ENCODE measurements at places on chromosomes 2 and 18.

DNA sequence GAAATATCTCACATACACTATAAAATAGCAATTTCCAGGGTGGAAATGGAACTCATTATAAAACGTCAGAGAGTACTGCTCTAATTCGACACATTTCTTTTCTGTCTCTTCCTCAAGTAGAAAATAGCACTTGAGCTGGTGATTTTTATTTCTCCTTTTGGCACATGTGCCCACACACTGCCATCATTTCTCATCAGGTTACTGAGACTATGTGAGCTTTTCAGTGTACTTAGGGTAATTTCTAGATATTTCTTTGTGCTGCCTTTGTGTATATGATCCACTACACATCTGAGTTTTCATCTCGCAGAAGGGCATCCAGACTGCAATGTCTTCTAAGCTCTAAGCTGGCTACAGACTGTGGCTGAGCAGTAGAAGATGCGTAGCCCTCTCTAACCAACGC, 62.1 kb upstream of the PGAP1 start:
- DNase-seq, result no peak

GRCh38 chr18:35756506-35757117, 175.1 kb downstream of the GALNT1 start:
- peak; percentile 27 for DNase-seq

DNA sequence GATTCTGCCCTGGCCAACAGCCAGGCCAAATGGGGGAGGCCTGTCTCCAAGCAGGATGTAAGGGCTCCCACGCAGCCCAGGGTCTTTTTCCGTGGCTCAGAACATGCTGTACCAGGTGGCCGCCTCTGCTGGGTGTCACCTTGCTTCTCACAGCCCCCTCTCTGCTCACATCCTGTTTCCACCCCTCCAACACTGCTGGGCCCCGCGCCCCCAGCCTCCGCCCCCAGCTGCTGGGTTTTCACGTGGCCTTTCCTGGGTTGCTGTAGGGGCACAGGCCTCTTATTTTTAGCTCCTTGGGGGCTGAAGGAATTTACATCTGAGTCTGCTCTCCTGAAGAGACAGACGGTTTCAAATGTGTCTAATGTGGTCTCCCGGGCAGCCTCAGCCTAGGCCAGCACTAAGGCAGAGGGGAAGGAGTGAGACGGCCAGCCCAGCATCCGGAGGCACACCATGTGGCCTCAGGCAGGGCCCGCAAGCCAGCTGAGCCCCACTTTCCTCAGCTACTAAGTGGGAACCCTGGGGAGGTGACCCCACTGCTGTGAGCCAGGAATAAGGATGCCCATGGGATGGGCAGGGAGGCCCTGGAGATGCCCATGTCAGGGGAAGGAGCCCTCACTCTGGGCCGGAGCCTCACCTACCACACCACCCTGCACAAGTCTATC, 18.7 kb upstream of the DUSP2 start:
- no peak for DNase-seq

DNA sequence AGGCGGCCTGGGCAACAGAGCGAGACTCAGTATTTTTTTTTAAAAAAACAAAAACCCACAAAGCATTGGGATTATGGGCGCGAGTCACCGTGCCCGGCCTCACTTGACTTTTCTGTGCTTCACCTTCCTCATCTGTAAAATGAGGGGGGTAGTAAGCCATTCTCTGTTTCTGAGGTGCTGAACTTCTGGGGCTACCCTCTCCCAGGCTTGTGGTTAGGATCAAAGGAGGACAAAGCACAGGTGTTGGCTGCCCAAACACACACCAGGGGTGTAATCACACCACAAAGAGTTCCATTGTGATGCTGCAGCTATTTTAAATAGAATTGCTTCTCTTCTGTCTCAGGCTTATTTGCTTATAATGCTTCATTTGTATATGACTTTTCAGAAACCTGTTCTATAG, 35.8 kb upstream of the INHBB start:
- no peak for DNase-seq

GRCh38 chr2:231160701-231161100, 35.9 kb upstream of the HTR2B start:
- DNase-seq, result no peak

DNA sequence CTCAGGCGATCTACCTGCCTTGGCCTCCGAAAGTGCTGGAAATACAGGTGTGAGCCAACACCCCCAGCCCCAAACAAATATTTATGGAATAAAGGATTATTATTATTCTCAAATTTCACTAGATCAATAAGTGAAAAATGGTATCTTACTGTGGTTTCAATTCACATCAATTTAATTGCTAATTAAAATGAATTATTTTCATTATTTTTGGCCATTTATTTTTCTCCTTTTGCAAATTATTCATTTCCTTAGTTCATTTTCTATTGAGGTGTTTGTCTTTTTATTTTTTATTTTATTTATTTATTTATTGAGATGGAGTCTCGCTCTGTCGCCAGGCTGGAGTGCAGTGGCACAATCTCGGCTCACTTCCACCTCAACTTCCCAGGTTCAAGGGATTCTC, 11.9 kb upstream of the HS6ST1 start:
- DNase-seq, result no peak

- DNase-seq, result no peak
These were observed 114.3 kb upstream of the ARL4C start for GRCh38 chr2:234611209-234611608.

- no peak for DNase-seq
These were observed 535.5 kb upstream of the ID2 start for GRCh38 chr2:8146132-8147005.

GRCh38 chr2:236731767-236732580, 162.3 kb downstream of the ACKR3 start:
- DNase-seq, result no peak

- DNase-seq, result no peak
These were observed 57.8 kb upstream of the NFU1 start for GRCh38 chr2:69495008-69495407.

Measured in HFF-Myc (cell line).